ENCODE measurements at places on chromosomes 11 and 22.

GRCh38 chr11:107496011-107496410 is 38.4 kb upstream of the CWF19L2 start:
- DNase-seq = no peak

GRCh38 chr22:42299586-42300258 is 29.3 kb upstream of the TCF20 start:
- no peak for DNase-seq

- DNase-seq = no peak
Observed at GRCh38 chr11:106691807-106692365, 326.4 kb downstream of the GUCY1A2 start.

DNA sequence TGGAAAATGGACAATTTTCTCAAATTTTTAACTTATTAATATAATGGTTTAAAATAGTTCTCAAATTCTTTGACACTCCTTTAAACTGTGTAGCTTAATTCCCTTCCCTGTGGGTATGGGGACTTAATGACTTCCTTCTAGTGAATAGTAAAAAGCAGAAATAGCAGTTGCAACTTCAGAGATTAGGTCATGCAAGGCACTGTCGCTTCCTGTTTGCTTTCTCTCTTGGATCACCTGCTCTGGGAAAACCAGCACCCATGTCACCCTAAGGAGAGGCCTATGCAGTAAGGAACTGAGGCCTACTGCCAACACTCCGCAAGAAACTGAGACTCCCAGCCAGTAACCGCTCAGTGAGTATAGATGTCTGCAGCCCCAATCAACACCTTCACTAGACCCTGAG is 5.5 kb upstream of the PANX3 start:
- DNase-seq = no peak

DNA sequence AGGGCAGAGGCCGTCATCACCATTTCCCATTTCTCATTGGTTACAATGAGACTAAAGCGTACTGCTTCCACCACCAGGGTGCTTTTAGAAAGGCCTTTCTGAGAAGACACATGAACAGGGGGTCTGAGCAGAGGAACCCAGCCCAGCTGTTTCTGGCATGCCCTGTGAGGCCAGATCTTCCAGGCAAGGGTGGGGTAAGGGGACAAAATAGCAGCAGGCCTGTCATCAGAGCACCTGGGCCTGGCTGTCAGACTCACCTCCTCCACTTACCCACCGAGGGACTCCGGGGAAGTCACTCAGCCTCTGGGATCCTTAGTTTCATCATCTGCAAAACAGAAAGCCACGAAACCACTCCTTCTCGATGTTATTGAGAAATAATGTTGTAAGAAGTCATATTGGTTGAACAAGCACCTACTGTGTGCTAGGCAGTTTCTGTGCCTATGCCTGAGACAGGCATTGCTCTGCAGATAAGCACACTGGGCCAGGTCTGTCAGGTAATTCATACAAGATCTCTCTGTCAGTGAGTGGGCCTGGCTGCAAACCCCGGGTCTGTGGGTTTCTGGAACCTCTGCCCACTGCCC is 8.8 kb upstream of the WNT11 start:
- DNase-seq = no peak
